ENCODE measurements at places on chromosomes 12 and 14.

DNA sequence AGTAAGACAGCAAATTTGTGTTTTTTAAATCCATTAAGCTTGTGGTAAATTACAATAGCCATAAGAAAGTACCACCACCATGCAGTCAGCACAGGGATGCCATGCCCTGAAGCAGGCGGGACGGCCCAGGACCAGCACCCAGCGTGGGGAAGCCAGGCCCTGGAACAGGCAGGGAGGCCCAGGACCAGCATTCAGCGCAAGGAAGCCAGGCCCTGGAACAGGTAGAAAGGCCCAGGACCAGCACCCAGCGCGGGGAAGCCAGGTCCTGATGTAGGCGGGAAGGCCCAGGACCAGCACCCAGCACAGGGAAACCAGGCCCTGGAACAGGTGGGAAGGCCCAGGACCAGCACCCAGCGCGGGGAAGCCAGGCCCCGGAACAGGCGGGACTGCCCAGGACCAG lies 13.2 kb downstream of the CHFR start:
- DNase-seq, result no peak

- DNase-seq, result peak; percentile 38
Measured at GRCh38 chr14:74620497-74620921, 8.5 kb upstream of the LTBP2 start.

DNA sequence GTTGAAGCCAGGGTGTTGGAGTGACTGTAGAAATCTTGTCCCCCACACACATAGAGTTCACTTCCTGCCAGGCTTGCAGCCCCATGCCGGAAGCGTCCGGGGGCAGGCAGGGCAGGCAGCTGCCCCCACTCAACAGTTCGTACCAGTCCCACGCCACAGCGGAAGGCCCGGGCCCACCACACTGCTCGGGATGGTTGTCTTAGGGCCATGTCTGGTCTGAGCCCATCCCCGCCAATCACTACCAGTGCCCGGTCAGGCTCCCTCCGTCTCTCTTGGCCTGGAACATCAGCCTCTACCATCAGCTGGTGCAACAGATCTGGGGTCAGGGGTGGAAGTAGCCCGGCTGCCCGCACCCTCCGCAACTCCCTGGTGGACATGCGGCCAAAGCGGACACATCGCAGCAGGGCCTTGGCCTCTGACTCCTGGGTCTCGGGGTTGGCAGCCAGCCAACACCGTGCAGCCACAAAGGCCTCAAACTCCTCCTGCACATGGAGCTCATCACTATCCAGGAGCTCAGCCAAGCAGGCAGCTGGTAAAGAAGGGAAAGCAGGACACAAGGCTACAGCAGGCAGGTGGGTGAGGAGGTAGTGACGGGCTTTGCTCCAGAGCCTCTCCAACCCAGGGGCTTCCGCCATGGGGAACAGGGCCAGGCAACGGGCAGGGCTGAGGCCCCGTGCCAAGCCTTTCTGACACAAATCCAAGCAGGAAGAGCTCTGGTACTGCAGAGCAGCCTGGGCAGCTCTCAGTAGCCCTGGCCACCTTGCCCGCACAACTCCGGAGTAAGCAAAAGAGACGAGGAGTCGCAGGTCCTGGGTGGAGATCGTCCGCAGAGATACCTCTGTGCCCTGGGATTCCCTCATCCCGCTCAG lies 5.9 kb downstream of the KLHL33 start:
- no peak for DNase-seq

- DNase-seq, result no peak
Measured at GRCh38 chr12:26029736-26030022, 71.2 kb downstream of the RASSF8 start.

DNA sequence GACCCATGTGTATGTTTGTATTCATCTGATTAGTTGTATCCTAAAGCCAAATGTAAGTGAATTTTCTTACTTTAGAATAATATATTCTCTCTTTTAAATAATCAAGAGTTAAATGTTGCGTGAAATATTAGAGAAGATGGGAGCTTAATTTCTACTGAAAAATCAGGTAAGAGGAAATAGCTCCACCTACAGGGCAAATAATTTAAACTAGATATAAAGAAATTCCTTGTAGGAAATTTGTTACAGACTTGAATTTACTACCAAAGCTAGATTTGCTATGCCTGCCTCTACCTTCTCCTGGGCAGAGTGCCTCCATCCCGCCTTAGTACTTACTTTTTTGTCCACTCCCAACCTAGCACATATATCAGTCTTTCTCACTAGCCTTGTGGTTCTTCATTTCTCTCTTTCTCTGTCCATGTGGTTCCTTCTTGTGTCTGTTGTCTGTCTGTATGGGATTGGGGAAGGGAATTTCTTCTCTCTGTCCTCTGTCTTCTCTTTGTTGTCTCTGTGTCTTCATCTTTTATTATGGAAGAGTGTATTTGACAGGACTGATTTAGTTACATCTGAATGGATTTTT lies 44.7 kb downstream of the PALS1 start:
- DNase-seq, result no peak

DNA sequence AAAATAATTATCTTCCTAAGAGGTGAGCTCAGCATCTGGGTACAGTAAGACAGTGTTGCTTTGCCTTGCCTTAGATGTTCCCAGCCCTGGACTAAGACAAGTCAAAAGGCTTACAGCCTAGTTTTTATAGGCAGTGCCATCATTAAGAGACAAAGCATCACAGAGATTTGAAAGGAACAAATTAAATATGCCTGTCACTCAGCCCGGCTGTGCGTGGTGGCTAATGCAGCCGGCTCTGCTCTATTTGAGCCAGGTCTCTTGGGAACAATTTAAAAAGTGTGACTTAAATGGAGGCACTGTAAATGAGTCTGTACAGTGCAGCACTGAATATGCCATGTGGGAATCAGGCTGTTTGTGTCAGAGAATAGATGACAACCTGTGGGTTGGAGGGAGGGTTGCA lies 1687.4 kb upstream of the FLRT2 start:
- no peak for DNase-seq

DNA sequence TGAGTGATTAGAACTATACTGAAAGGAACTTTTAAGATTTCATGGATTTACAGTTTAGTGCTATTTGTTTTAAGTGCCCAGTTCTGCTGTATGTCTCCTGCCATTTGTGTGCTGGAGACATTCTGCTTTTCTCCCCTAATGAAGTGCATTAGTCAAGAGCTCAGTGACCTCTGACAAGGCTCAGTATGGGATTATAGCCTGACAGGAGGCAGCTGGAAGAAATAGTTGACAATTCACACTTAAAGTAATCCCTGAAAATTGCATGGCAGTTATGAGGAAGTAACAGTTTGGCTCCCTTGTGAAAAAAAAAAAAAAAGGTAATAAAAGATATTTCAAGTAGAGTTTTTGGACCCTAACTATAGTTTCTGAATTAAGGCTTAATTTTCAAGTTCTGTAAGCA lies 70.3 kb downstream of the ALX1 start:
- no peak for DNase-seq

DNA sequence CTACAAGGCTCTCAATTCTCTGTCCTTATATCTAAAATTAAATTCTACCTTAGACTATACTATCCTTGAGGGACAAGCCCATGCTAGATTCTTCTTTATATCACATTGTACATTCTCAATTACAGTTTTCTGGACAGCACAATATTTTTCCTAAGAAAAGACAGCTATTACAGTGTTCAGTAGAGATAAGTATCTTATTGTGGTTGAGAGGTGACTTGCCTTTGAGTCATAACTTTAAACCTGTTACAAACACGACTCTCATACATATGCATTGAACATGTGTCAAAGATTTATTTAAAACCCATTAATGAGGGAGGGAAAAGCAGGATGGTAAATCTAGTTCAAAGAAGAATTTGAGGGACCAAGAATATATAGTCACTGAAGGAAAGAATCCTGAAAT lies 61.1 kb downstream of the TPH2 start:
- no peak for DNase-seq

GRCh38 chr14:65206448-65207096 lies 104.3 kb upstream of the MAX start:
- DNase-seq, result peak; percentile 56

DNA sequence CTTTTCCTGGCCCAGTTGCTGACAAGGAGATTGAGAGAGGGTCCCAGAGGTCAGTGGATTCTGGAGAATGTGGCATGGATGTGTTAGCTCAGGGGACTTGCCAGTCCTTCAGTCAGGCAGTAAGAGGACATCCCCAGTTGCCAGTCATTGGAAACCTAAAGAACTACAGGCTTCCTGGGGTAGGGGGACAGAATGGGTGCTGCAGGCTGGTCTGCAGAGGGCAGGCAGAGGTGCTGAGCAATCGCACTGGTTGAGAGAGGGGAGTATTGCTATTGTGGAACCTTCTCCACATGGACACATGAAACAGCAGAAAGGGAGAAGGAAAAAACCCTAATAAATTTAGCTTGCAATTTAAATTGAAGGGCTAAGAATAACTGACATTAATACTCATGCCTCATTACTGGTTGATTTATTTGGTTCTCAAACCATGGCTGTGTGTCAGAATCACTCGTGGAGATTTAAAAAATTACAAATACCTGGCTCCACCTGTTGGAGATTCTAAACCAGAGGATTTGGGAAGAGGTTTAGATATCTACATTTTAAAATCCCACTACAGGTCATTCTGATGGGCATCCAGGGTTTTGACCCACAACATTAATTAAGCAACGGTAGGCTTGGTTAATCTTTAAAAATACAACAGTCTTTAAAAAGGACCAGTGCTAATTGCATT lies 71.2 kb upstream of the SLC38A2 start:
- no peak for DNase-seq

GRCh38 chr12:120267736-120268135 lies 2.2 kb upstream of the PXN start:
- no peak for DNase-seq

DNA sequence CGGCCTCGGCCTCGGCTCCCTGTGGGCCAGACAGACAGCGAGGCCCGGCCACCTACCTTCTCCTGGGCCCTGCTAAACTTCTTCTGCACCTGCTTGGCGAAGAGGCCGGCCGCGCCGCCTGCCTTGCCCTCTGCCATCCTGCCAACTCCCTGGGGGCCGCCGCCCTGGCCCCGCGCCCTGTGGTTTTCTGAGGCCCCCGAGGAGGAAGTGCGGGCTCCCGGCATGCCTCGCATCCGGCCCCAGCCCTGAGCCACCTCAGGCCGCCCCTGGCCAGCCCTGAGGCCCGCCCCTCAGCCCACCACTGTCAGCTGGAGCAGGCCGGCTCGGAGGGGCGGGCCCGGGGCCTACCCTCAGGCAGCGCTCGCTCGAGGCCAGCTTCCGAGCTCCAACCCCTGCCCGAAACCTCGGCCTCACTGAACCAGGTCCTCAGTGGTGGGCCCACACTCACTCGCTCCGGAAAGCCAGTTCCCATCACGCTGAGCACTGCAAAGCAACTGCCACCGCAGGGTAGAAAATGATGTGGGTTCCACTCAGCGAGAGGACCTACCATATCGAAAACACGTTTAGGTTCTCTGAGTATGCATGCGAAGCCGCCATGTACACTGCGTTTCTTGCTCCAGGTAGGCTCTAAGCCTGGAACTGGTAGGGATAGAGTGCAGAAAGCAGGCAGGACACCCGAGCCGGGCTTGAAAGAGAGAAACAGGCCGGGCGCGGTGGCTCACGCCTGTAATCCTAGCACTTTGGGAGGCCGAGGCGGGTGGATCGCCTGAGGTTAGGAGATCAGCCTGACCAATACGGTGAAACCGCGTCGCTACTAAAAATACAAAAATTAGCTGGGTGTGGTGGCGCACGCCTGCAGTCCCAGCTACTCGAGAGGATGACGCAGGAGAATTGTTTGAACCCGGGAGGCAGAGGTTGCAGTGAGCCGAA lies at the start of gene BIN2:
Gene BIN2, minus strand, starts transcription at position 209 of the 930 bp plus-strand sequence. Its CDS starts 72 bp downstream, at position 137.
- DNase-seq, result peak; percentile 70

GRCh38 chr12:1593174-1594005 lies 991 bp downstream of the FBXL14 start:
- peak; percentile 48 for DNase-seq

DNA sequence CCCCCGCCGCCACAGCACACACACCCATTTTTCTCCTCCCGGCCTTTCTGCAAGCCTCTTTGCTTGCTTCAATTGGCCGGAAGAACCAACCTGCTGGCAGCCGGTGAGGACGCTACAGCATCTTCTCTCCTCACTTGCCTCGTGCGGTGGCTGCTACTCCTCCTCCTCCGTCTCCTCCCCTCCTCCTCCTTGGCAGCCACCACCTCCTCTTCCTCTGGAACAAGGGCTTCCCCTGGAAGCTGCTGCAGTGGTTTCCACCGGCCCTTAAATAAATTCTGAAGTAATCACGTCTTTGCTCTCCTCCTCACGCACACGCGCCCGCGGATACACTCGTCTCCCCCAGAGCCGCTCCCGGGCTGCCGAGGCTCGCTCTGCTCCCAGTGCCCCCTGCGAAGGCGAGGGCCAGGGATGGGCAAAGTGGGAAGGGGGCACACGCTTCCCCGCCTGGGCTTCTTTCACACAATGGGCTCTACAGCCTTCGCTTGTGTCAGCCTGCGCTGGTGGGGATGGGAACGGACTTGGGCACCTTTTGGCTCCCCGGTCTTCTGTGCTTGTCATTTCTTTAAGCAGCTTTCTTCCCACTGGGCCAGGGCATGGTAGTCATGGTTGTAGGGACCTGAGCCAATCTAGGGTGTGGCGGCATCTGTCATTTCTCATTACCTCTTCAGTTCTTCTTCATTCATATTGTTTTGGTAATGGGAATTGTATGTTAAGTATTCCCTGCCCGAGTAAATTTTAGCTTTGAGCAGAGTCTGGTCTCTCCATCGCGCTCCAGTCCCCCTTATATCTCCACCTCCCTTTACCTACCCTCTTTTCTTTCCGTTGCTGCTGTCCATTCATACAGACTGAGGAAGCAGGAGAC lies at the start of gene PPFIA2:
Gene PPFIA2, minus strand, starts transcription at position 161 of the 862 bp plus-strand sequence.
- no peak for DNase-seq

- no peak for DNase-seq
Measured at GRCh38 chr14:64746298-64747250, 42.4 kb downstream of the PLEKHG3 start.

GRCh38 chr14:89629383-89629782 lies 212.3 kb upstream of the FOXN3 start:
- DNase-seq, result no peak

DNA sequence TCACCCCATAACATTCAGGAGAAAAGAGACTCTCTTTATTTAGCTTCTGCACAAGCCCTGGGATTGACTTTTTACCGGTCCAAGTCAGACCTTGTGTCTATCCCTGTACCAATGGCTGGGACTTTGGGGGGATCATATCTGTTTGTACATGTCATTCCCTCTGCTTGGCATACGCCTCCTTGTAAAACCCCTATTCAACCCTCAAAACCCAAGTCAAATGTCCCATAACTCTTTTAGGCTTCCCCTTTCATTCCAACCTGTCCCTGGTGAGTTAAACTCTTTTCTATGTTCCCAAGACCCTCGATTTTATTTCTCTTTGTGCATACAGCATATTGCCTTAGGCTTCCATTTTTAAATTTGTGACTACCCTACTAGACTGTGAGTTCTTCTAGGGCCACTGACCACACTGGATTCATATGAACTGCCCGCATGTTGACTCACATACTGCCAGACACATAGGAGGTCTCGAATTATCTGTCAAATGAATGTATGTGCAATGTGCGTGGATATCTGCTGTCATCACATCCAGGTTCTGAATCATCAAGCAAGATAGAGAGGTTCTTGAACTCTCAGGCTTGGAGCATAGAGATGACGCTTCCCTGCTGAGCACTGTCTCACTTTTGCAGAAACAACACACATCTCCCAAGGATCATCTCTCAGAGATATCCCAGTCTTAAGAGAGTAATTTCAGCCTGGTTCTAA lies 548.6 kb upstream of the TBX3 start:
- no peak for DNase-seq

- no peak for DNase-seq
Measured at GRCh38 chr14:82689948-82690347, 1156.3 kb upstream of the SEL1L start.

GRCh38 chr14:48384821-48385220 lies 709.4 kb upstream of the MDGA2 start:
- DNase-seq, result no peak

All from stimulated activated CD4-positive, alpha-beta T cell treated with anti-CD3 and anti-CD28 coated beads, Interleukin-4, amount 100 ng/mL, for 24 hours (primary cell).